ENCODE measurements at places on chromosomes 16 and 17. TPM values are rescaled to one million over a fixed set of nuclear protein-coding genes. Genes with fewer than 3 reads are reported as not detected.

DNA sequence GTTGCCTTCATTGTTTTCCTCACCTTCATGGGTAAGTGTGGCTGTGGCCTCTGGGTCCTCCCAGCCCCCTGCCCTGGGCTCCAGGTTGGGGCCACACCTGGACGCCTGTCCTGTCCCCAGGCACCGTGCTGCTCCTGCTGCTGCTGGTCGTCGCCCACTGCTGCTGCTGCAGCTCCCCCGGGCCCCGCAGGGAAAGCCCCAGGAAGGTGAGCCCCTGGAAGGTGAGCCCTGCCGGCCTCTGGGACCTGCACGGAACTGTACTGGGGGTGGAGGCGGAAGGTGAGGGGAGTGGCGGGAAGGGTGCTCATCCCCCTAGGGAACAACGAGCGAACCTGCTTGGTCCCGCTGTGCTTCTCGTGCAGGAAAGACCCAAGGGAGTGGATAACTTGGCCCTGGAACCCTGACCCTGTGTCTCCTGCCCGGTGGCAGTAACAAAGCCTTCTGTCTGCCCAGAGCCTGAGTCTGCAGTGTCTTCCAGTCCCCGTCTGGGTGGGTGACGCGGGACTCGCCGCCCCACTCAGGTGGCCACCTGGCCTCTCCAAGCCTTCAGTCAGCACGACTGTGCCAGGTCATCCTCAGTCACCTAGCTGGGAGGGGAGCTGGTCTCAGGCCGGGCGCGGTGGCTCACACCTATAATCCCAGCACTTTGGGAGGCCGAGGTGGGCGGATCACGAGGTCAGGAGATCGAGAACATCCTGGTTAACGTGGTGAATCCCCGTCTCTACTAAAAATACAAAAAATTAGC lies 831 bp downstream of the SMIM22 start:
- DNase-seq: no peak

DNA sequence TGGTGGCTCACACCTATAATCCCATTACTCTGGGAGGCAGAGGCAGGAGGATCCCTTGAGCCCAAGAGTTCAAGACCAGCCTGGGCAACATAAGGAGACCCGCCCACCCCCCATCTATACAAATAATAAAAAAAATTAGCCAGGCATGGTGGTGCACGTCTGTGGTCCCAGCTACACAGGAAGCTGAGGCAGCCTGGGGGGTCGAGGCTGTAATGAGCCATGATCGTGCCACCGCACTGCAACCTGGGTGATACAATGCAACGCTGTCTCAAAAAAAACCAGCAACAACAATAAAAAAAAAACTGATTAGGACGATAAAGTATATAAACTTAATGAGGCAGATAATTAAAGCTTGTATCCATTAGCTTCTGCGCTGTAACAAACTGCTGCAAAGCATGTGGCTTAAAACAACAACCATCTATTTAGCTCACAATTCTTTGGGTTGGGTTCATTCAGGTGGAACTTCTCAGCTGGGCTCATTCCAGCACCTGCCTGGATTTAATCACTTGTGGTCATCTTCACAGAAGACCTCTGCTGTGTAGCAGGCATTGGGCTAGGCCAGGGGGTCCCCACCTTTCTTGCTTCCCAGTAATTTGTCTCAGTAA lies 45.8 kb downstream of the LCMT1 start:
- peak; percentile 34 for DNase-seq

GRCh38 chr16:20334396-20334795 lies 7.1 kb upstream of the GP2 start:
- DNase-seq: no peak

DNA sequence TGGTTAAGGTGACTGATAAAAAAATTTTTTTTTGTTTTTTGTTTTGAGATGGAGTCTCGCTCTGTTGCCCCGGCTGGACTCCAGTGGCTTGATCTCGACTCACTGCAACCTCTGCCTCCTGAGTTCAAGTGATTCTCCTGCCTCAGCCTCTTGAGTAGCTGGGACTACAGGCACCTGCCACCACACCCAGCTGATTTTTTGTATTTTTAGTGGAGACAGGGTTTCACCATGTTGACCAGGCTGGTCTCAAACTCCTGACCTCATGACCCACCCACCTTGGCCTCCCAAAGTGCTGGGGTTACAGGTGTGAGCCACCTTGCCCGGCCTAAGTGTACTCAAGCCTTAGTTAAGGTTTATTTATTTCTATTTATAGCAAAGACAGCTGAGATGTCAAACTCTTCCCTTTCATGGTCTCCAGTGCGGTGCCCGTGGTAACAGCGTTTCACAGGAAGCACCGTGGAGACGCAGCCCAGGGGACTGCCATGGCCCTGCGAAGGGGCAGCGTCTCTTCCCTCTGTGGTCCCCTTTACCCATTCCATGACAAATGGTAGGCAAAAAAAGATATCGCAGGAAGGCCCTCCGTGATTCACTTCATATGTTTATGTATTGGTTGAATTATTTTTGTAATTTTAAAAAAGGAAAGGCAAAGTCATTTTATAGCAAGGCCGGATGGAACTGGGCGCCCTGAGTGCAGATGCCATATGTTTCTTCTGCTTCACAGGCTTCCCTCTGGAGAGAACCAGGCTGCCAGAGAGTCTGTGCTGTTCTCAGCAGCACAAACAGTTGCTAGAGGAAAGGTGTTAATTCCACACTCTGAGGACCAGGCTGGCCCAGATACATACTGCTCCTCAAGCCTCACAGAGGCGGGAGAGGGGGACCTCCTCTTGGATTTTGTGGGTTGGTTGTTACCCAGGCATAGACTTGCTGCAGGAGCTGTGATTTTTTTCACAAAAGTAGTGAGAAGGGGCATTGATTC lies 29.2 kb downstream of the DDX19A start:
- DNase-seq: no peak

DNA sequence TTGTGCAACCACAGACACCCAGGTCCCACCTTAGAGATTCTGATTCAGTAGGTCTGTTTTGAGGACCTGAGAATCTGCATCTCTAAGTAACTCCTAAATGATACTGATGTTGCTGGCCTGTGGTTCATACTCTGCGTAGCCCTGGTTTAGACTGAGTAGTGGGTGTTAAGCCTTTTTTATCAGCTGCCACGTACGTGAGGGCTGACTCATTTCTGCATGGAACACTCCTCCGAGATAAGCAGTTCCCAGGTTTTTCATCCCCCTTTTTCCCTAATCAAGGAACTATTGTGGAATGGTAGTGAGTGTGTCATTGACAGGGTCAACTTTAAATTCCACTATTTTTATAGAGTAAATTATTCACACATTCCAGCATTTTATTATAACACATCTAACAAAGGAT lies 26.1 kb downstream of the CDRT4 start:
- no peak for DNase-seq

DNA sequence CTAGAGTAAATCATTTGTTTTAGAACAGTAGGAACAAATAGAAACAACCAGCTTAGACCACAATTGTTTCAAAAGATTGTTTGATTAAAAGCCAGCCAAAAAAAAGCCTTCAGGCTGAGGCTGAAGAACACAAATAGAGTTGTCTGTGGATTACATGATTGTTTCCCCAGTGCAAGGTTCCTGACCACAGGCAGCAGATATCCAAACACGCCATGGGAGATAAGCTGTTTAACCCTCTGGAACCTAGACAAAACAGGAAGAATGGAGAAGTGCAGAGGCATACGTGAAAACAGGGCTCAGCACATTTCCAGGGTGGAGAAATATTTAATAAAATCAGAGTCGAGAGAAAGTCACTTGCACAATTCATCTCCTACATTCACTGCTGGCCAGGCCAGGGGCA lies 21.0 kb downstream of the ATPAF2 start:
- DNase-seq: no peak

GRCh38 chr17:82354804-82355308 lies 4.2 kb upstream of the TEX19 start:
- no peak for DNase-seq

GRCh38 chr17:9937241-9937761 lies 32.2 kb upstream of the RCVRN start:
- DNase-seq: no peak

GRCh38 chr17:46166692-46167249 lies 26.5 kb downstream of the KANSL1 start:
- DNase-seq: no peak

GRCh38 chr17:40922239-40922638 lies 15.2 kb downstream of the KRT23 start:
- no peak for DNase-seq

DNA sequence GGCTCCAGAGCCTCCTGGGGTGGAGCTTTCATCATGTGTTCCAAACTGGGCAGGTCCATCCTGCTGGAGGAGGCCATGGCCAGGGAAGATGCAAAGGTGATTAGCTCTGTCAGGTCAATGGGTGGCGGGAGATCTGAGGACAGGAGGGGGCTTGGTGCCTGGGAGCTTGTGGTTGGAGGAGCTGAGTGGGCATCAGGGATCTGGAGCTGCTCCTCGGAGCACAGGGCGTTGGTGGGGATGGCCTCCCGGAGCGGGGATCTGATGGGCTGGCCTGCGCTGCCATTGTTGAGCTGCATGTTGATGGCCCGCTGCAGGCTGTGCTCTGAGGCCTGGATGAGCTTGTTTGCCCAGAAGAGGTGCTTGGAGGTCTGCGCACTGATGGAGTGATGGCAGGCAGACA lies 6.5 kb downstream of the SPATA32 start:
- no peak for DNase-seq

- DNase-seq: no peak
These were observed 4.6 kb upstream of the STARD3 start for GRCh38 chr17:39632153-39632941.

GRCh38 chr17:63786971-63787711 lies 13.2 kb downstream of the DDX42 start:
- no peak for DNase-seq

DNA sequence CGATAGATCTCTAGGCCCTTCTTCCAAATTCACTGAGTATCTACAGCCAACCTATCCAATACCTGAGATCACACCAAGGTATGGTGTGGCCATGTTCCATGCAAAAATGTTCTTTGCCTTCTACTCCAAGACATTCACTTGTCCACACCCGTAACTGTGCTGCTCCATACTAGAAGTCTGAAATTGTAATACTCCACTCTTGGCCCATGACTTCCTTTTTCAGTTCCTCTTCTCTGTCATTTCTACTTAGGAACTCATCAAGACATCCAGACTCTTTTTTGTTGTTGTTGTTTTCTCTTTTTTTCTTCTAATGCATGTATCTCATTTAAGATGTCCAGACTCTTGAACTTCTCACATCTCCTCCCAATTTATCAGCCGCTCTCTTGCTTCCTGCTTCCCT lies 42.5 kb upstream of the KSR1 start:
- no peak for DNase-seq

GRCh38 chr17:75991396-75991795 lies 9.3 kb upstream of the CDK3 start:
- no peak for DNase-seq

GRCh38 chr16:57800200-57801097 lies 1.8 kb downstream of the KIFC3 start:
- DNase-seq: no peak

DNA sequence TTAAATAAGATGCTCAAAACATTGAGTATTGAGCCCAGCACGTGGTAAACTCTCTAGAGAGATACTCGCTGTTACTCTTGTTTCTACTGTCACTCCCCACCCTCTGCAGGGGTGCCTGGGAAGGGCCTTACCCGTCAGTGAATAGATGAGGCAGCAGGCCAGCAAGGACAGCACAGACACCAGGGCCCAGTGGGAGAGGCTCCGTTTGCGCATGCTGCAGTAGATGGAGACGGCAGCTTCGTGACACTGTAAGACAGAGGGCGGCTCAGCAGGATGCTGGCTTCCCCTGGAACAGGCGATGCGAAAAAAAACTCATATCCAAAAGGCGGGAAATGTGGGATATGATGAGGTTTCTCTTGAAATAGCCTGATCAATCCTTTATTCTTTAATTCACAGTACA lies 20.0 kb downstream of the SLC38A8 start:
- DNase-seq: no peak

GRCh38 chr17:57370619-57371018 lies 114.3 kb downstream of the MSI2 start:
- no peak for DNase-seq

- no peak for DNase-seq
These were observed 3.3 kb upstream of the NHERF2 start for GRCh38 chr16:2023092-2024031.

DNA sequence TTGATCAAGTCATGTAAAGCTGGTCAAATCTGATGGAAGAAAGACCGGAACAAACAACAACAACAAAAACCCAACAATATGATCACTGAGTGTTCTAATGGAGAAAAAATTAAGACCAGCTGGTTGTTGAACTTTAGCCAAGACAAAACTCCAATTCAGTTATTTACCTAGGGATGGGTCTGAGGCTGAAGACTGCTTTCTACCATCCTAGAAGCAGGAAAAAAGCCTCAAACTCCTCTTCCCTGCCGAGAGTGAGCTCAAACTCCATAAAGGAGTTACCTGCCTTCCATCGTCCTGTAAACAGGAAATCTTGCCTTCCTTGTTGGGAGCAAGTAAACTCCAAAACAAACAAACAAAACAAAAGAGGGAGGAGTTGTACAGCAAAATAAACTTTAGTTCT lies 23.1 kb upstream of the TMEM98 start:
- DNase-seq: no peak

DNA sequence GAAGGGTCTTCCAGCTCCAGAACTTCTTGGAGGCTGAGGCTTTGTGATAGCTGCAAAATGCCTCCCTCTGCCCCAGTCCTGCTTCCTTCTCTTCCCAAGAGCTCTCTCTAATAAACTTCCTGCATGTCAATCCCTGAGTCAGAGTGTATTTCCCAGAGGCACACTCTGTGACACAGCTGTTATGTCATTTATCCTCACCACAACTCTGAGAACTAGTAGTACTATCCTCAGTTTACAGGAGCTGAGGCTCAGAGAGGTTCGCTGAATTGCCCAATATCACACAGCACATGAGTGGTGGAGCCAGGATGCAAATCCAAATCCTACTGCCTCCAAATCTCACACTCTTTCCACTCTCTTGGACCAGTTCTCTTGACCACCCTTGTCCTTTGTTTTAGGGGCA lies 20.0 kb downstream of the UNC45B start:
- DNase-seq: no peak

GRCh38 chr17:19727501-19728078 lies 11.2 kb upstream of the SLC47A2 start:
- no peak for DNase-seq

DNA sequence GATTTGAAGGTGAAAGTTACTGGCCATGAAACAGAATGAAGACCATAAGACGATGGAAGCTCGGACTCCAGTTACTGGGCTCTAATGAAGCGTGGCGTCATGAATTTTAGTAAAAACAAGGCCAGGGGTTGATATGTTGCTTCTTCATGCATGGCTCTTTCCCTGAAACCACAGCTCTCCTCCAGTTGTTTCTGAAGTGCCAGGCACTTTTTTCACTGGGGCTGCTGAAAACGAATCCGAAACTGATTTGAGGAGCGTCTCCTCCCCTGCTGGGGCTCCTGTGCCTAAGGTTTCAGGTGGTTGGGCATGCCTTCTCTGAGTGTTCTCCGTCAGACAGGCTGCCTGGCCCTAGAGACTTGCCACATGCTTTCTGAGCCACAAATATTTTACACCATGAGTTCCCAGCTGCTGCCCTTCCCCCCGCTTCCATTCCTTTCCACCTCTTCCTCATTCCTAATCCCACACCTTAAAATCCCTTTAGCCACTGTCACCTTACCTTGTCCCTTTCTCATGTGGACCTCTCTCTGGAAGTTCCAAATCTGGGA lies 3.7 kb upstream of the MYL4 start:
- peak; percentile 54 for DNase-seq

Gene DCUN1D3
- 11.7 TPM for polyA plus RNA-seq

Gene PARD6A
- polyA plus RNA-seq: 2.8 TPM

Gene MT1A
- not detected for polyA plus RNA-seq

Gene C1QTNF8
- polyA plus RNA-seq: not detected

Gene RPS6KB1
- 40.9 TPM for polyA plus RNA-seq

Gene CD7
- 0.24 TPM for polyA plus RNA-seq

Gene KRT24
- polyA plus RNA-seq: not detected

Measured in left renal cortex interstitium (tissue), 4 donors.